ENCODE measurements at places on chromosomes 16 and 17. TPM values are rescaled to one million over a fixed set of nuclear protein-coding genes. Genes with fewer than 3 reads are reported as not detected.
A peak's percentile ranks its signal among the peaks of the same experiment; 100 is the strongest.

GRCh38 chr17:67528751-67529436, 151.8 kb downstream of the PITPNC1 start:
- peak; percentile 83 for DNase-seq

DNA sequence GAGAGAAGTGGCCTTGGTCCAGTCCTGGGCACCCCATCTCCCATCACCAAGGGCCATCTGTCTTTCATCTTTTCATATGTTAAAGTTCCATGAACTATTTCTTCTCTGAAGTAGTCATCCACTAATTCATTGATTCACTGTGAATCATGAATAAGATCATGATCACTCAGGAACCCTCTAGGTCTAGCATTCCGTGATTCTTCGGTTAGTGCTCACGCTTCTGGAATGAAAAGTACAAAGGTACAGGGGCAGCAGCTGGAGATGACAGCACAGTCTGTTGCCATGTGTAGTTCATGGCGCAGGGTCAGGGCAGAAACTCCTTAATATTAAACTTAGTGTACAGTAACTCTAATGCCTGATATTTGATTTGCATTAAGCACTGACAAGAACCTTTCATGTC, 127.1 kb downstream of the CDH13 start:
- no peak for DNase-seq

GRCh38 chr16:86625029-86625428, 46.7 kb downstream of the FOXL1 start:
- no peak for DNase-seq

The WFIKKN2 gene
- under 0.01 TPM for total RNA-seq

- no peak for DNase-seq
These were observed 308.4 kb upstream of the ERCC4 start for GRCh38 chr16:13611596-13611995.

DNA sequence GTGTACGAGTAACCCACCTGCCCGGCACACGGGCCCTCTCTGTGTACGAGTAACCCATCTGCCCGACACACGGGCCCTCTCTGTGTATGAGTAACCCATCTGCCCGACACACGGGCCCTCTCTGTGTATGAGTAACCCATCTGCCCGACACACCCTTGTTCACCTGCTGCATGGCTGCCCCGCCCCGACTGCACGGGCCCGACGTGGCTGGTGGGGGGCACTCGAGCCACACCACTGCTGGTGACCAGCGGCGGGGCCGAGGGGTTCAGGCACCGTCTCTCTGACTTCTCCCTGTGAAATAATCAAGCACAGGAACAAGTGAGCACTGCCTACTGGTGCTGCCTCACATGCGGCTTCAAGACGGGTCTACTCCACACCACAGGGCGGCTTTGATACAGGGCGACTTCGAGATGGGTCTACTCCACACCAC, 22.1 kb downstream of the MAP1LC3B start:
- no peak for DNase-seq

DNA sequence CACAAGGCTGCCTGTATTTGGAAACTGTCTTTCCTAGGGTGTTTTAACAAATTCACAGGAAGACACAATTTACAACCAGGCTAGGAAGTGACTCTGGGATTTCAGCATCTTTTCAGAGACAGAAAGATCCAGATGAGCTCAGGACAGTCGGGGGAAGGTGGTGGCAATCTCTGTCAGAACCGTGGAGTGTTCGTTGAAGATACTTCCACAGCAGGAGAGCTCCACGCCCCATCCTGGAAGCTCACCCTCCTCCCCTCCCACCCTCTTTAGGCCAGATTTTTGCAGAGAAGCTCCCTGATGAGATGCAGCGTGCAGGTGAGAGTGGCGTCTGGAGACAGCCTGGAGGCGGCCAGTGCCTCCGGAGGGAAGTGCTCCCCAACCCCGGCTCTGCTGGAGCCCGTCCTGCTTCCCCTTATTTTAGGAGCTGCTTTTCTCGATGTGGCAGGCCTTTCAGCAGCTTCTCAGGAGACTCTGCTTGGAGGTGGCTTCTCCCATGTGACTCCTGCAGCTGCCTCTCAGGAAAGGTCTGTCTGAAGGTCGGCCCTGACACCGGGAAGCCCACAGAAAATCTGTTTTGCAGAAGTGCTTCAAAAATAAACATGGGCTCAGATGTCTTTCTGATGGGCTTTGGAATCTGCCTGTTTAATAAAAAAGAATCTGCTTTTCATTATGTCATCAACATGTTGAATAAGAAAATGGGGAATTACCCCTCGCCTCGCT, 186.4 kb upstream of the CHMP6 start:
- DNase-seq, result peak; percentile 41

GRCh38 chr17:42920922-42921321, 20.3 kb downstream of the G6PC1 start:
- DNase-seq, result no peak

The HOXB8 gene
- total RNA-seq, result not detected

- no peak for DNase-seq
These were observed 664 bp downstream of the NQO1 start for GRCh38 chr16:69725480-69726312.

- DNase-seq, result no peak
These were observed 2.4 kb downstream of the TMEM101 start for GRCh38 chr17:44012391-44012790.

- DNase-seq, result no peak
These were observed 47.8 kb upstream of the TBX2 start for GRCh38 chr17:61351745-61352407.

DNA sequence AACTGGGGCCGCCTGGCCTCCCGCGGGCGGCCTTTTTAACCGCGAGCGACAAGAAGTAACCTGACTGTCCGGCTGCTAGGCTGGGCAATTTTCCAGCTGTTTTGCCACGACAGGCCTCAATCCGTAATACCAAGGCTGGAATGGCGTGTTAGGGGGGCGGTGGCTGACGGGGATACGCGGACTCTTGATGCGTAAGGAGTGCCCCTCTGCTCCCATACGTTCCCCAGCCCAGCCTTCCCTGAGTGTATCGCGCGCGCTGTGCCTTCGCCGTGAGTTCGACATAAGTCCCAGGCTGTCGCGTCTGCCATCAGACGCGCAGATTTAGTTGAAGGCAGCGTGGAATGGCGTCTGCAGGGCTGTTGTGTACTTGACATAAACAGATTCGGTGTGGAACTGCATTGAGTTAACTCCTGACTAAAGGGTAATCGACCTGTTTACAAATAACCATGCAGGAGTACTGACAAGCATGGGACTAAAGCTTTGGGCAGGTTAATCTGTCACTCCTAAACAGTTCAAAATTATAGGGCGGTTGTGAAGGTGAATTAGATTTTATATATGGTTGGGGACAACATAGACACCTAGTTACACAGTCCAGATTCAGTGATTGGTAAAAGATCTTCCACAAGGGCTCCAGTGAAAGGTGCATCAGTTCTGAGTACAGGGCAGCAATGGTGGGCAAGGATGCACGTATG, 16.6 kb upstream of the ERN1 start:
- peak; percentile 75 for DNase-seq

The CACNG3 gene
- not detected for total RNA-seq

DNA sequence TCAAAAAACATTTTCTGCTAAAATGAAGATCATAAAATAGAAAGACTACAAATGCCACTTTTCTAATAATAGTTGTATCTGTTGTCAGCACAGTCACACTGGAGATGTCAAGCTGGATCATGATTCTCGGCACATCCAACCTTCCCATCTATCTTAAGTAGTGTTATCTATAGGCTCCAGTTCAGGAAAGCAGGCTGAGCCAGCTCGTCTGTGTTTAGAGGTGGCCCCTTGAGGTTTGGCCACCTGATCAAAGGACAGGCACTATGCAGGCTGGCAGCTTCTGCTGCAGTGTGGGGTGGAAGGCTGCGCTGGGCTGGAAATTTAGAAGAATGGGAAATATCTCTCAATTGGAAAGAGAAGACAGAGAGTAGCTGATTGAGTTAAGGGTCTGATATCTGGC, 32.4 kb downstream of the SMYD4 start:
- no peak for DNase-seq

The UQCRC2 gene
- 225 TPM for total RNA-seq

The CMTM4 gene
- 20.7 TPM for total RNA-seq

- DNase-seq, result peak; percentile 36
These were observed 527 bp downstream of the EIF5A start for GRCh38 chr17:7307686-7308624.

DNA sequence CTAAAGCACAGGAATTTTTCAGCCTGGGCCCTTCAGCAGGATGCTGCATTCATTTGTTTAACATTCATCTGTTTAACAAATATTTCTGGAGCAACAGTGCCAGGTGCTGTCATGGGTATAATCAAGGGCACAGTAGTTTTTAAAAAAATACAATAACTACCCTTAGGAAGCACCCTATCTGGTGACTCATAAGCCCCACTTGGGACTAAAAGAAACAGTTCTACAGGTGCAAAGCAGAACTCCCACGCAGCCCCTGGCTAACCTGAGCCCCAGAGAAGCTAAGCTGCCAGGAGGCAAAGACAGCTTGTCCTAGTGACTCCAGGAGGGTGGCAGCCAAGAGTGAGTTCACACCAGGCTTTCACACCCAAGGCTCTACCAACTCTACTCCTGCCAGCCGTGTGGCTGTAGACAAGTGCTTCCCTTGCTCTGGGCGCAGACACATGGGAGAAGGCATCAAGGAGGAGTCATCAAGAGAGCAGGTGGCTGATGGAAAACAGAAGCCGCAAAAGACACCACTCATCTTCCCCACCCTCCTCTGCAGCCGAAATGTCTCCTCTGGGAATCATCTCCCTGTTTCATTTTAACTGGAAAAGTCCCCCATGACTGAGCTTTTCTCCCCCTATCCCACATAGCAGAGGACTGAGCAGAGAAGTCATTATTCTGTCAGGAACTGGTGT, 14.4 kb downstream of the CUEDC1 start:
- DNase-seq, result peak; percentile 38

- DNase-seq, result no peak
These were observed 7.0 kb downstream of the ZNF843 start for GRCh38 chr16:31435341-31436220.

DNA sequence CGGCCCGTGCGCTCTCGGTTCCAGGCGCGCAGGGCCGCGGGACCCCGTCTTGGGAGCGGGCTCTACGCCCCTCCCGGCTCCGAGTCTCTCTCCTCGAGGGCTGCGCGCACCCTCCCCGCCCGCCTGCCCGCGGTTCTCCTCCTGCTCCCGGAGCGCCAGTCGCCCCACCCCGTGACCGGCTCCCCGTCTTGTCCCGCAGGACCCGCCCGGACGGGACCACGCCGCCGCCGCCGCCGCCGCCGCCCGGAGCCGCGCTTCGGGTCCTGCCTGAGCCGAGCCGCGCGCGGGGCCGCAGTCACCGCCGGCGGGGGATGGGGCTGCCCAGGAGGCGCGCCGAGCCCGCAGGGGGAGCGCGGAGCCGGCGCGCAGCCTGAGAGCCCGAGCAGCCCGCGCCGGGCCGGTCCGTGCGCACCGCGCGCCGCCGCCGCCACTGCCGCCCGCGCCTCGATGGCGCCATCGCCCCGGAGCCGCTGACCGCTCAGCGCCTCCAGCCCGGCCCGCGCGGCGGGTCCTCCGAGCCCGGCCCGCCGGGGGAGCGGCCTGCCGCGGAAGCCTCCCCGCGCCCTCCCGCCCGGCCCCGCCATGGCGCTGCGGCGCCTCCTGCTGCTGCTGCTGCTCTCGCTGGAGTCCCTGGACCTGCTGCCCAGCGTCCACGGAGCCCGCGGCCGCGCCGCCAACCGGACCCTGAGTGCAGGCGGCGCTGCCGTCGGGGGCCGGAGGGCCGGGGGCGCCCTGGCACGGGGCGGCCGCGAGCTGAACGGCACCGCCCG, at the start of gene SHISA6:
TSS of gene SHISA6 (plus strand) at position 373 of the 770 bp plus-strand sequence.
- DNase-seq, result no peak

The CCDC78 gene
- total RNA-seq, result 1.3 TPM

The MYL4 gene
- not detected for total RNA-seq

- DNase-seq, result peak; percentile 91
These were observed at the start of gene TRIM25 for GRCh38 chr17:56913867-56914580. Gene TRIM25, minus strand, starts transcription at chr17:56914049. Its CDS starts 61 bp downstream, at chr17:56913988.

The KRT13 gene
- total RNA-seq, result not detected

The TP53TG3B gene
- total RNA-seq, result 0.32 TPM

DNA sequence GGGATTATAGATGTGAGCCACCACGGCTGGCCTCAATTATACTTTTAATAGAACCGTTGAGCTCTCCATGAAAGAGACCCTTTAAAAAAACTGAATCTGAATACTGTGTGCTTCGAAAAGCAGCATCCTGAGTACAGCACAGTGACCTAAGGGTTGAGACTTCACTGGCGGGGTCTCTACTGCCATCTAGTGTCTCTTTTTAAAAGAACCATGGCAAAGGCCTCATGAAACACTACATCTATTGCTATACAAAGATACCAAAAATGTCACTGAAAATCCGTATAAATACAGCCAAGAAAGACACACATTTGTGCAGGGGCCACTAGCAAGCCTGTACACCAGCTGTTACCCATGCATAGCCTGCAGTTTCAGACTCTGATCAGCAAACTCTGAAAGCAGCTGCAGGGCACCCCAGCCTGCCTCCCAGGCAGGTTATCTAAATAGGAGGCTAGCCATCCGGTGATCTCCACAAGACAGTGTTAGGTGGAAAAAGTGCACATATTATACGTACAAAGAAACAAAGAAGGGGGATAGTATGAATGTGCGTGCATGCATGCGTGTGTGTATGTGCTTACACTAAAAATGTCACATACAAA, 35.3 kb downstream of the NPLOC4 start:
- DNase-seq, result peak; percentile 83

The KRT20 gene
- total RNA-seq, result not detected

The GUCY2D gene
- total RNA-seq, result under 0.01 TPM

The PLLP gene
- total RNA-seq, result not detected

GRCh38 chr17:159609-160008, 21.8 kb downstream of the DOC2B start:
- no peak for DNase-seq

The APOH gene
- total RNA-seq, result not detected

DNA sequence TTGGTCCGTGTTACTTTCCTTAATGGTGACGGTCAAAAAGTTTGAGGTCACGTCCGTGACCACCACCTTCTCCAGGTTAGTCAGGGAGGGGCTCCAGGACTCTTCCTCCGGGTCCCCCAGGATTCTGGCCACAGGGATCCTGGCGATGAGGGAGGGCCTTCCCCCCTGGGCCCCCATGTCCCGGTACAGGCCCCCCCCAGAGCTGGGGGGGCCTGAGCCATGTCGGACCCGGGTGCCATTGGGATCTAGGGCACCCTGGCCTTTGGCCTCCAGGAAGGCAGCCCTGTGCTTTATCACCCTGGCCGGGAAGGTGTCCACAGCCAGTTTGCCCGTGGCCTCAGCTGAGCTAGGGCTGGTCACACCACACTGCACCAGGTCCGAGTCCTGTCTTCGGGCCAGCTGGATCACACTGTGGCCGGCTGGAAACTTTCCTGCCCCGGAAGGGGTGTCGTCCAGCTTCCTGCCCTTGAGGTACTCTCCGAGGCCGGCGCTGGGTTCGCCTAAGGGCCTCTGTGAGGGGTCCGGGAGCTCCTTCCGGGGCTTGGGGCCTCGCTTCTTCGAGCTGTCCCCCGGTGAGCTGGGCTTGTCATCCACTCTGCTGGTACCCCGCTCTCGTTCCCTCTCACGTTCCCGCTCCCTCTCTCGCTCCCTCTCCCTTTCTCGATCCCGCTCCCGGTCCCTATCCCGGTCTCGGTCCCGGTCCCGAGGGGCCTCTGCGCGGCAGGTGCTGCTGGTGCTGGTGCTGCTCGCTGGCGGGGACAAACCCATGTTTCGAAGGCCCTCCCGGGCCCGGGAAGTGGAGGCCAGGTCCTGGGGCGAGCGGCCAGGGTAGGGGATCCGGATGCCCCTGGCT, 2.0 kb downstream of the CBX8 start:
- no peak for DNase-seq

All from fibroblast of villous mesenchyme (primary cell).